ENCODE measurements at places on chromosomes 2 and 18. TPM values are rescaled to one million over a fixed set of nuclear protein-coding genes. Genes with fewer than 3 reads are reported as not detected.

DNA sequence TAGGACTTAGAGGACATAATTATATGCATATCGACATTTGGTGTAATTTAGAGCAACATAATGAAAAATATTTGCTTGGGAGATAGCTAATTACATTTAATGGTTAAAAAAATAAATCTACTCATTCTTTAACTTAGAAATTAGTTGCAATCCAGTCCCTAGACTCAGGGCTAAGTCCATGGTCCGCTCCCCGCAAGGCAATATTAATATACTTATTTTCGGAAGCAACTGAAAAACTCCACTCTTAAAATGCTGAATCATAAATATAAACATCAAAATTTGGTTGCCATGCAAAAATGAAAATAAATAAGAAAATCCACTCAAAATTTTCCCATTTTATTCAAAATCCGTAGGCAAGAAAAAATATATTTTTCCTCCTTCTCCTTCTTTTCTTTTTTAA is 99.7 kb upstream of the CD302 start:
- DNase-seq, result no peak

GRCh38 chr18:31774477-31774785 is 13.8 kb upstream of the SLC25A52 start:
- no peak for DNase-seq

GRCh38 chr2:239399433-239399920 is 1.3 kb downstream of the HDAC4 start:
- DNase-seq, result peak; percentile 71

DNA sequence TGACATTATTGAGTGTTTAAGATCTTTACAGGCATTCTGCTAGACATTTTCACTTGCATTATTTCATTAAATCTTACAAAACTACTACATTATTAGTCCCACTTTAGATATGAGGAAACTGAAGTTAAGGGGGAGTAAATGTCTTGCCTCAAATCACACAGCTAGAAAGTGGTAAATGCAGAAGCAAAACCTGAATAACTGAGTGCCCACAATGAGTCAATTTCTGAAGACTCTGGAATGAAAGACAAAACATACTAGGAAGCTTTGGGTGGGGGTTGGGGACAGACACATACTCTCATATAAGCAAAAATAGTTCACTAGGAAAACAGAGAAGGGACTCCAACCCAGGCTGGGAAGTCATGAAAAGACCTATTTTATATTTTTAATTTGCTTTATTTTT is 214.4 kb upstream of the LRATD1 start:
- no peak for DNase-seq

DNA sequence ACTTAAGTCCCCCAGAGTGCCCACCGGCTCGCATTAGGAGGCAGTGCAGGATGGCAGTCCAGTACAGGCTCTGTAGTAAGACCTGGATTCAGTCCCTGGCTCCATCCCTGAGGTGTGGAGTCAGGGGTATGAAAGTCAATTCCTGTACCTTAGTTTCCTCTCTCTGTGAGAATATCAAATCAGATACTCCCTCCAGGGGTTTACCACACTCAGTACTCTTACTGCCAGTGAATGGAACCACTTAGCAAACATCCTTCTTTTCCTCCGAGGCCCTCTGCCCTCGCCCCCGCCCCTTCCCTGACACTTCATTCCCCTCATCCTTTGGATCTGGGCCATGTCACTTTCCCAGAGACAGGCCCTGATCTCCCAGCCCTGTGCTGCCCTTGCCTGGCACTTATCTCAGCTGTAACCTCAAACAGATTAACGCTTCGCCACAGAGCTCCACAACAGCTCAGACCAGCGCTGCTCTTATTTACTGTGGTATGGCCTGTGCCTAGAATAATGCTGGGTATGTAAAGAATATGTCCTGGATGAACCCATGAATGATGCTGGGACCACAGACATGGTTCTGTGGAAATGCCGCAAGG is 159.0 kb upstream of the TMEM200C start:
- DNase-seq, result no peak

GRCh38 chr2:119234021-119235019 is 10.7 kb downstream of the STEAP3 start:
- DNase-seq, result no peak

GRCh38 chr2:67510745-67511144 is 113.6 kb downstream of the ETAA1 start:
- DNase-seq, result no peak

GRCh38 chr2:68837164-68837860 is 33.9 kb downstream of the BMP10 start:
- DNase-seq, result peak; percentile 89

DNA sequence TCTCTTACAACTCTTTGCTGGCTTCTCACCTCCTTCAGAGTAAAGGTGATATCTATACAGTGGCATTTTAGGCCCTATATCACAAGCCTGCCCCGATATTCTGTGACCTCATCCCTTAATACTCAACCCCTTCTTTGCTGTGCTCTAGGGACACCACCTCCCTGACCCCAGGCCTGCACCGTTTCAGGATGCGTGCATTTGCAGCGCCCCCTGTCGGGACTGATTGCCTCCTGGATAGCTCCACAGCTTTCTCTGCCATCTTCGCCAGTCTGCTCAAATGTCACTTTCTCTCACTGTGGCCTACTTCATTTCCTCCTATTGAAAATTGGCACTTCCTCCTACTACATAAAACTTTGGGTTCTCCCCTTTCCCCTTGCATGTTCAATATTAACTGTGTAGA is 289.6 kb downstream of the SOCS6 start:
- DNase-seq, result no peak

DNA sequence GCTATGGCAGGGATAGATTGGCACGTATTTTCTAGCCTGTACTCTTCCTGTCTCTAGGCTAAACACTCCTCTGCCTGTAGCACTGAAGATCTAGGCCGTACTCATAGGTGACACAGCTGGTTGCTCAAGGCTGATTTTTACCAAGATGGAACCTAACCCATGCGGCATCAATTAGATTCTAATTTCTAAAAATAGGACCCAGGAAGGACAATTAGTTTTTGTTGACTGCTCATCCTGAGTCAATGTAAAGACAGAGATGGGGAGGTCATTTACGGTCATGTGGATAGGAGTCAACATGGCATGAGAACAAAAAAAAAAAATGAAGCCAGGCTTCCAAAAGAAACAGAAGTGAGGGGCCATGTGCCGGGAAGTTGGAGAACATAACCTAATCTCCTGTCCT is 360.7 kb upstream of the ETAA1 start:
- no peak for DNase-seq

GRCh38 chr2:95060446-95061118 is 35.1 kb downstream of the MAL start:
- DNase-seq, result no peak

DNA sequence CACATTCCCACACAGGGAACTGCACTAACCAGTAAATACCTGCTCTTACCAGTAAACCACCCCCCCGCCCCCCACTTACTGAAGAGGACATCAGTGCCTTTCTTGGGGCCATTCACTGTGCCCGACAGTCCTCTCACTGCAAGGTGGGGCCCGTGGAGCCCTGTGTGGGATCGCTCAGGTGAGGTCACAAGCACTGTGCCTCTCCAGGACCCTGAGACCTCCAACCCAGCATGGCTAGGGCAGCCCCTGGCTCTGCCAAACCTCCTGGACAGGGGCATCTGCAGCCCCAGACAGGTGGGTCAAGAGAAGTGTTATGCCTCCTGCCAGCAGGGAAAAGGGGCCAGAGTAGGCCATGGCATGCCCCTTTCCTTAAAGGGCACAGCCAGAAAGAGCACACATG is 6.7 kb upstream of the NEURL3 start:
- DNase-seq, result no peak

DNA sequence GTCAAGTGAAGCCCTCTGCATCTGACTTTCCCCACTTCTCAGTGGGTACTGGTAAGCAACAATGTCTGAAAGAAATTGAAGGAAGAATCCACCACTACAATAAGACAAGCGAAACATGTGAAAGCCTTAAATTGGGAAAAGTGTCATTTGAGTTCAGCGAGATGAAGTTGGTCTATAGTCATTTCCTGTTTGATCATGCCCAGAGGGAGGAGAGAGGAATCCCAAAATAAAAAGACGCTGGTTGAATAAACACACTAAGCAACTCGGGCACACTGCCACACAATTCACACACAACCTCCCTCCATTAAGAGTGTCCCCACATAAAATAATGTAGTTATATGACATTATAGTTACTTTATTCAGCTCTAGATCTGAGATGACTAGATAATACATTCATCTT is 166.1 kb downstream of the CBLN2 start:
- DNase-seq, result no peak

TCF7L1 gene
- total RNA-seq, result 0.35 TPM

RGPD3 gene
- 0.67 TPM for total RNA-seq

ABCG5 gene
- 9.3 TPM for total RNA-seq

GLB1L gene
- total RNA-seq, result 9.5 TPM
